ENCODE measurements at places on chromosomes 5 and 9. TPM values are rescaled to one million over a fixed set of nuclear protein-coding genes. Genes with fewer than 3 reads are reported as not detected.
A peak's percentile ranks its signal among the peaks of the same experiment; 100 is the strongest.

DNA sequence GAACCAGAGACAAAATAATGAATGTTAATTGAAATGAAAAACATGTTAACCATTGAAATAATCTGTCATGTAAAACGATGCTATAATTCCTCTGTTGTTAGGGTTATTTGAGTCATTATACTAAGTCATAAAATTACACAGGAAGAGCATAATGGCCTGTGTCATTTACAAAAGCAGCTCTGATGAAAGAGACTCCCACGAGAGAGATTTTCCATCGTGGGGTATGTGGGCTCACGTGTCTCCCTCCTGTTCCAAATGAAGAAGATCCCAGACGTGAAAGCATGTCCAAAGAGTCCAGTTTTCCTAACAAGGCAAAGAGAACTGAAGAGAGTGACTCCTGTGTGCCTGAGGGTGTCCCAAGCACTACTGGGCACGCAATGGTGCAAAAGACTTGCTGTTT, 379.8 kb downstream of the SPOCK1 start:
- DNase-seq = no peak
- H3K36me3 ChIP-seq = no peaks in the 10 kb centered on the region
- H3K27ac ChIP-seq = no peak overlapping the region
- H3K27me3 ChIP-seq = no peaks in the 10 kb centered on the region

DNA sequence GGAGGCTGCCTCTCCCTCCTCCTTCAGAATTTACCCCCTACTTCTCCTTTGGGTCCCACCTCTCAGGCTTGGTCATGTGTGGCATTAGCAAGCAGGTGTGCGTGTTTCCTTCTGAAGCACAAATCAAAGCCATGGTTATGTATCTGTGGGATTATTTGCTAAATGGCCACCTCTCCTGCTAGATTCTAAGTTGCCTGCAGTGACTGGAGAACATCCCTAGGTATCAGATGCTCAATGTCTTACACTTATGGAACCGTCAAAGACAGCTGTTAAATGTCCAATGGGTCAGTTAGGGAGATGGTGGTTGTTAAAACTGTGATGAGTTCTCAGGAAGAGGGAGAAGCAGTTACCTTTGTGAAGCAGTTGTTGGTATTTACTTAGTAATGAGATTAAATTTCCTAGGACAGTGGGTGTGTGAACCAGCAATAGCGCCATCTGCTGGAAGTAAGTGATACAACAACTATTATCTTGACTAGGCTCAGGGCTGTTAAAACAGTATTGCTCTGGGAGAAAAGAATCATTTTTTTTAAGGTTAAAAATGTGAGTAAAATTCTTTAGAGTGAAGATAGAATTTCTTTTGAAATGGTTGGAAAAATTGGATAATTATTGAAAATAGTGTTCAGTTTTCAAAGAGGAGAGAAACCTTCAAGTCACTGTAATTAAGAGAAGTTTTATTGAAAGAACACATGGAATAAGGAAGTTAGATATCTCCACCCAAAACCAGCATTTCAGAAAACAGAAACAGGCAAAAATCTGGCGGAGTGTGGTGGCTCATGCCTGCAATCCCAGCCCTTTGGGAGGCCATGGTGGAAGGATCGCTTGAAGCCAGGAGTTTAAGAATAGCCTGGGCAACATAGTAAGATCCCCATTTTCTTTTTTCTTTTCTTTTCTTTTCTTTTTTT, 71.3 kb downstream of the TMC1 start:
- H3K36me3 ChIP-seq = no peaks in the 10 kb centered on the region
- H3K27me3 ChIP-seq = no peaks in the 10 kb centered on the region
- no peak overlapping the region for H3K27ac ChIP-seq
- H3K4me3 ChIP-seq = no peak overlapping the region
- DNase-seq = no peak

PTGR1 gene
- 75.1 TPM for total RNA-seq

- peak overlapping the region; percentile 51 for H3K27ac ChIP-seq
- H3K4me1 ChIP-seq = no peaks in the 10 kb centered on the region
- H3K4me3 ChIP-seq = no peak overlapping the region
- H3K36me3 ChIP-seq = no peaks in the 10 kb centered on the region
Observed at GRCh38 chr5:157914151-157914788, 55.3 kb upstream of the CLINT1 start.

GFPT2 gene
- 15.9 TPM for total RNA-seq

DNA sequence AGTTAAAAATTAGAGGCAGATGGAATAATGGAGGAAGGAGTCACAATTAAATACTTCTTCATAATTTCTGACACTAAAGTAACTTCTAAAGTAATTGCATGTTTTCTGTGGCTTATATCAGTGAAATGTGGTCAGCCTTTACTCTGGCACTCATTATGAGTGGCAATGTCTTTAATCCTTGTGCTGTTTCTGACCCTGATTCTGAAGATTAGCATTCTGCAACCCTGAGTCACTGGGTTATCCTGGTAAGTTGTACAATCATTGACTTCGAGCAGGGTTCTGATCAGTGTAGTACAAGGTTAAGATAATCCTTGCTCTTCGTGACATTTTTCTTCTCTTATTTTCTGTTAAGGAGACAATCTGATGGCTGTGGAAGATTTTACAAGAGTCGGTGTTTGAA, 379.4 kb upstream of the RORB start:
- H3K27ac ChIP-seq = no peak overlapping the region
- DNase-seq = no peak
- no peaks in the 10 kb centered on the region for H3K4me1 ChIP-seq
- H3K27me3 ChIP-seq = no peaks in the 10 kb centered on the region
- H3K36me3 ChIP-seq = no peaks in the 10 kb centered on the region

DNA sequence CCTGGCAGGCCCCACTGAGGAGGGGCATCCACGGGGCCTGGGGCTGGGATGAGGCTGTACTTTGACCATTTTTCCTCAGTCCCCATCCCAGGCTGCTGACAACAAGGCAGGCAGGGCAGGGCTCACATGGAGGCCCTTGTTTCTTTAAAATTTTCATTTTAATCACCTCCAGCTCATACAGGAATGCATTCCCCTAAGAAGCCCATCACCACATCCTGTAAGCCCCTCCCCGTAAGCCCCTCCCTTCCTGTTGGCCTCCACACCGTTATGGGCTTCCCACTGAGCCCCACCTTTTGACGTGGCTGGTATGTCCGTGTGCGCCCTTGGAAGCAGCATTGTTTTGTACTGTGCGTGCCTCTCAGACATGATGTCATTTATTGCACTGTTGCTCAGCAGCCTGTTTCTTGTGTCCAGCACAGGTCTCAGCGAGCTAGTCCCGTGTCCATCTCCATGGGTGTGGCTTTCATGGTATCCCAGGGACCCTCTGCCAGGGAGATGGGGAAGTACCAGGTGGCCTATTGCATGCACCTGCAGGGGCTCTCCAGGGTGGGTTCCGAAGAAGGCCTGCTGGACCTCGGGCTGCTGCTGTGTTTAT, 22.4 kb downstream of the PHF2 start:
- DNase-seq = no peak
- H3K4me3 ChIP-seq = no peak overlapping the region
- no peaks in the 10 kb centered on the region for H3K27me3 ChIP-seq
- no peaks in the 10 kb centered on the region for H3K36me3 ChIP-seq
- peaks cover 10% of the 10 kb centered on the region for H3K4me1 ChIP-seq

- peaks cover 26% of the 10 kb centered on the region for H3K4me1 ChIP-seq
- H3K27ac ChIP-seq = peak overlapping the region; percentile 41
- H3K27me3 ChIP-seq = no peaks in the 10 kb centered on the region
- no peak for DNase-seq
- H3K4me3 ChIP-seq = no peak overlapping the region
Observed at GRCh38 chr9:95017062-95017461, 290.6 kb downstream of the AOPEP start.

ACSL6 gene
- total RNA-seq = 1.4 TPM

DNA sequence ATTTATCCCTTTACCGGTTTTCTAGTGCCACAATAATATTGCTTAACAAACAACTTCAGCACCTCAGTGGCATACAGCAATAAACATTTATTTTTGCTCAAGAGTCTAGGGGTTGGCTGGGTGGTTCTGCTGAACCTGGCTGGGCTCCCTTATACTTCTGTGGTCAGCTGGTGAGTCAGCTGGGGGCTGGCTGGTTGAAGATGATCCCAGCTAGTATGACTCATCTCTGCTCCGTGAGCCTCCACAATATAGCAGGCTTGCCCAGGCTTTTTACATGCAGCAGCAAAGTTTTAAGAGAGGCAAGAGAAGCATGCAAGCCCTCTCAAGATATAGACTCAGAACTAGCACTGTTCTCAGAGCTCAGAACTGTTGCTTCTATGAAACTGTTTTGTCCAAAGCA, 523.5 kb upstream of the CLINT1 start:
- peak; percentile 13 for DNase-seq
- H3K27ac ChIP-seq = peak overlapping the region; percentile 14
- H3K4me3 ChIP-seq = no peak overlapping the region

GRCh38 chr5:156383510-156384265, 56.7 kb downstream of the SGCD start:
- H3K4me3 ChIP-seq = no peak overlapping the region
- no peaks in the 10 kb centered on the region for H3K36me3 ChIP-seq
- no peaks in the 10 kb centered on the region for H3K4me1 ChIP-seq

GRCh38 chr9:108078811-108079210, 589.2 kb upstream of the KLF4 start:
- no peak overlapping the region for H3K4me3 ChIP-seq
- no peaks in the 10 kb centered on the region for H3K27me3 ChIP-seq
- H3K27ac ChIP-seq = no peak overlapping the region
- no peaks in the 10 kb centered on the region for H3K36me3 ChIP-seq

DNA sequence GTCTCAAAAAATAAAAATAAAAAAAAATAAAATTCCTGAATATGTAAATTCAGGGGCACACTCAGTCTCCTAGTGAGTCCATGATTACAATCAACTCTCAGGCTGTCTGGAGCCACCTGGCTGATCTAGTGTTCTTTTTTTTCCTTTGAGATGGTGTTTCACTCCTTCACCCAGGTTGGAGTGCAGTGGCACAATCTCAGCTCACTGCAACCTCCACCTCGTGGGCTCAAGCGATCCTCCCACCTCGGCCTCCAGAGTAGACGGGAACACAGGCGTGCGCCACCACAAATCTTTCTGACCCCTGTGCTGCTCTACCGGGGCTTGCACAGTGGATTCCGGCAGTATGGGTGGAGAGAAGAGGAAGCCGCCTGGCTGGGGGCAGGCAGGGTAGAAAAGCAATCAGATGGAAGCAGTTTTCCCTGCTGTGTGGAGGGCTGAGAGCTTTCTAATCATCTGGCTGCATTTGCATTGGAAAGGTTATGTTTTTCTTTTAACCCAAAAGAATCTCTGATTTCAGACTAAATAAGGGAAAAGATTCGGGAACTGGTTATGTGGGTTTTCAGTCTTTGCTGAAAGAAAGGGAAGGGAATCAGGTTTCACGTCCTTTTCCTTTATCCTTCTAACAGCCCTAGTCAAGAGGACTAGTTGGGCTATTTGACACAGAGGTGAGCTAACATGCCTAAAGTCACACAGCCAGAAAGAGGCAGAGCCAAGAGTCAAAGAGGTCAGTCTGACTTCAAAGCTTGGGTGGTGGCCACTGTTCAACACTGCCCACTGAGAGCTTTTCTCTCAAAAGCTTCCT, 26.3 kb upstream of the CORO2A start:
- H3K4me1 ChIP-seq = no peaks in the 10 kb centered on the region
- no peaks in the 10 kb centered on the region for H3K36me3 ChIP-seq
- no peaks in the 10 kb centered on the region for H3K27me3 ChIP-seq
- H3K4me3 ChIP-seq = no peak overlapping the region
- no peak overlapping the region for H3K27ac ChIP-seq
- DNase-seq = no peak

GRCh38 chr5:139816566-139816965, 21.0 kb downstream of the PSD2 start:
- H3K36me3 ChIP-seq = no peaks in the 10 kb centered on the region
- no peak overlapping the region for H3K4me3 ChIP-seq
- H3K27me3 ChIP-seq = no peaks in the 10 kb centered on the region
- peak; percentile 48 for DNase-seq

CARTPT gene
- not detected for total RNA-seq

DNA sequence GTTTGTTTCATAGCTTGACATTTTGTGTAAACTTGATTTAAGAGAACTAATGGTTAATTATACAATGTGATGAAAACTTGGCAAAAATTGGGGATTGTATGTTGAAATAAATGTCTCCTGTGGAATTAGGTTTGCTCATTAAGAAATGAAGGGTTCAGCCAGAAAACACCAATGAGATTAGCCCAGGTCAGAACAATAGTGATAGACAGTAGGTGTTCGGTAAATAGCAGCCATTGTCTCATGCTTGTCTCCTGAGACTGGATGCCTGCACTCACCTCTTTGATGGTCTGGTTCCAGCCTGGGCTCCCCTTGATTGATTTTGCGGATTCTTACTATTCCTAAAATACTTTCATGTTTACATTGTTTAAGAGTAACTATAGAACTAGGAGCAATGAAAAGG, 135.5 kb downstream of the FBN2 start:
- no peak overlapping the region for H3K4me3 ChIP-seq
- no peaks in the 10 kb centered on the region for H3K36me3 ChIP-seq
- H3K27me3 ChIP-seq = no peaks in the 10 kb centered on the region
- no peaks in the 10 kb centered on the region for H3K4me1 ChIP-seq
- no peak for DNase-seq

DNA sequence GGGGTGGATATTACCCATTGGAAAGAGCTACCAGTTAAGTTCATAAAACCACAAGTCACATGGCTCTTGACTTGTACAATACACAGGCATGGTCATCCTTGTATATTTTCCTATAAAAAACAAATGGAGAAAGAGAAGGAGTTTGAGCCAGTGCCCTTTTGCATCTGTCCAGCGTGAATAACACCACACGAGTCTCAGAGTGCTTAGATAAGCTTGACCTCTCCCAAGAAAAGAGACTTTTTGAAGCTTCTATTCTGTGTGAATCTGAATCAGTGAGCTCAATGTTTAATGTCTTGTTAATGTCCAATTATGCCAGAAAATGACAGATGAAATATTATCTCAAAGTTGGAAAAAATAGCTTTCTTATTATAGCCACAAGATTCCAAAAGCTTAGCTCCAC, 30.9 kb upstream of the LPAR1 start:
- H3K4me3 ChIP-seq = no peak overlapping the region
- no peak overlapping the region for H3K27ac ChIP-seq
- DNase-seq = no peak
- H3K27me3 ChIP-seq = no peaks in the 10 kb centered on the region

NDUFA8 gene
- 42.5 TPM for total RNA-seq

DNA sequence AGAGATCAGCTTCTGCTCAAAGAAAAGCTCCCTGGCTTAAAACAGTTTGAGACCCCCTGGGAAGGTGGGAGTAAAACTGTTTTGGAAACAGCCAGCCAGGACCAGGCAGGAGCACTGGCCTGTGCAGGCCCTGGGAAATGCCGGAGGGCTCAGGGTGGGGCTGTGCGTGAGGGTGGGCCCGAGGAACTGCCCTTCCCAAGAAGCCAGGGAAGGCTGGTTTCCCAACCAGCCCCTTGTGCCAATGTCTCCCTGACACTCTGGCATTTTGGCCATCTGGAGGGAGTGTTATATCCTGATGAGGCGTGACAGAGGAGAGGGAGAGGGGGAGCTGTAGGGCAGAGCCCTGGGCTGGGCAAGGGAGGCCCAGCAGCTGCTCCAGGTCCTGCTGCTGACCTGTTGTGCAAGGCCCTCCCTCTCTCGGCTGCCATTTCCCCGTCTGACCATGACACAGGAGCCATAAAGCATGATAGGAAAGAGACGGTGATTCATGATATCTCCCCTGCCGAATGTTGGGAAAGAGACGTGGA, 16.1 kb downstream of the OLFML2A start:
- no peaks in the 10 kb centered on the region for H3K4me1 ChIP-seq
- H3K4me3 ChIP-seq = no peak overlapping the region
- peak; percentile 83 for DNase-seq
- H3K27me3 ChIP-seq = no peaks in the 10 kb centered on the region
- H3K36me3 ChIP-seq = no peaks in the 10 kb centered on the region

CXCL14 gene
- total RNA-seq = 104 TPM

- no peaks in the 10 kb centered on the region for H3K36me3 ChIP-seq
- H3K4me3 ChIP-seq = no peak overlapping the region
- H3K27ac ChIP-seq = no peak overlapping the region
- H3K4me1 ChIP-seq = no peaks in the 10 kb centered on the region
Observed at GRCh38 chr5:955886-956761, 52.5 kb upstream of the NKD2 start.
